Stimulated activated CD8-positive, alpha-beta memory T cell treated with anti-CD3 and anti-CD28 coated beads, Interleukin-4, amount 100 ng/mL, for 1 hour (primary cell): ENCODE measurements at places on chromosomes 12 and 14.

GRCh38 chr14:89228921-89229639 is 188.0 kb downstream of the FOXN3 start:
- DNase-seq, result no peak

GRCh38 chr14:89270439-89271227 is 146.4 kb downstream of the FOXN3 start:
- no peak for DNase-seq

DNA sequence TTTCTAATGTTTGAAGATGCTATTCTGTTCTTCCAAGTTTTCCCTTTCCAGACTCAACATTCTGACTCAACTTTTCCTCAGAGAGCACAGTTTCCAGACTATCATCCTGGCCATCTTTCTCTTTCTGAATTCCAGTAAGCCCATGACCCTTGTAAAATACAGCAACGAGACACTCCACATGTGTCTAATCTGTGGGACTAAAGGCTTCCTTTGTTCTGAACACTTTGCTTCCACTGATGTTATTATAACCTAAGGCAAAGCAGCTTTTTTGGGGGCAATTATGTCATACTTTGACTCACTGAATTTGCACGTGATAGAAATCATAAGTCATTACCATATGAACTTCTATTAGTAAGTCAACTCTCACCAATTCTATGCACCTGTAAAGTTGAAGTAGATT is 6.3 kb upstream of the ART4 start:
- DNase-seq, result no peak

GRCh38 chr12:131551675-131552491 is 159.0 kb upstream of the SFSWAP start:
- no peak for DNase-seq

- DNase-seq, result no peak
Measured at GRCh38 chr12:92987846-92988621, 58.9 kb upstream of the EEA1 start.

GRCh38 chr12:120741476-120742421 is 16.1 kb downstream of the ACADS start:
- DNase-seq, result no peak

- no peak for DNase-seq
Measured at GRCh38 chr14:87960013-87960787, 32.8 kb downstream of the GALC start.

DNA sequence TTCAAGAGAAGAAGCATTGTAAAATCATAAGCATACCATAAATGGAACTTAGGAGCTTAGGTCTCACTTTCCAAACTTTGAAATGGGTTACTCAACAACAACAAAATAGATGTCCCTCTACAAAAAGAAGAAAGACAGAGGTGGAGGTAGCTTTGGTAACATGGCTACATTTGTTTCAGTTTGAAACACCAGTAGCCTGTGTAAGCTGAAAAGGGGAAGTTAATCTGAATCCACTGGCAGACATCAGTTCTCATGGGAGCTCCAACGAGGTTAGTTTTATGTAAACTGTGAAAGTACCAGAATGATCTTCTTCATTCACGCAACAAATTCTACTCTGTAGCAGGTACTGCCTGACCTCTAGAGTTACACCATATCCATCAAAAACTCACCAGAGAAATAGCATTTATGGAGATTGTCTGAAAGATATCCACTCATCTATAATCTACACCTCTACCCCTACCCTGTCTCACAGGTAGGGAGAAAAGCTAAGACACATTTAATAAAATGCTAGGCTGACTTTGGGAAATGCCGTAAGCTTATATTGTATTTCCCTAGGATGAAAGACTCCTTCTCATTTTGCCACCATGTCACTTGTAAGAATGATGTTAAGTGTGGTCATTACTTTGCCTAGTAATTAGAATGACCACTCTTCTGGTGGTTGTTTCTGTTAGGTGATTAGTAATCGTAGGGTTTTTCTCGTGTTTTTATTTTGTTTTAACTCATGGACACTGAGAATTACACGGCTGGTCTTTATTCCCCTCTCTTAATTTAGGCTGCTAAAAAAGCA is 224.1 kb downstream of the ASCL1 start:
- no peak for DNase-seq

GRCh38 chr12:33180918-33181317 is 258.7 kb downstream of the SYT10 start:
- DNase-seq, result no peak

DNA sequence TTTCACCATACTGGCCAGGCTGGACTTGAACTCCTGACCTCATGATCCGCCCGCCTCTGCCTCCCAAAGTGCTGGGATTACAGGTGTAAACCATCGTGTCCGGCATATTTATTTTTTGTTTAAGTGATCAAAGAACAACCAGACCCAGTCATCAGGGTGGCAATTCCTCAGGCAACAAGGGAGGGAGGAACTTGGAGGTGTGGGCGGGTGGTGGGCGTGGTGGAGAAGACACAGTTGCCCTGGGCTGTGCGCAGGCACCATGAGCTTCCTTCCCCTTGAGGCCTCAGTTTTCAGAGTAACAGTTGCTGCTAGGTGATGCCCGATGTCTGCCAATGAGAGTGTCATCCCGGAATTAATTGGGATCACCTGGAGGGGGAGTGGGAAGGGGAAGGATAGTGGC is 191.7 kb downstream of the ALG10 start:
- no peak for DNase-seq

- no peak for DNase-seq
Measured at GRCh38 chr14:95814363-95815225, 62.0 kb upstream of the TUNAR start.

DNA sequence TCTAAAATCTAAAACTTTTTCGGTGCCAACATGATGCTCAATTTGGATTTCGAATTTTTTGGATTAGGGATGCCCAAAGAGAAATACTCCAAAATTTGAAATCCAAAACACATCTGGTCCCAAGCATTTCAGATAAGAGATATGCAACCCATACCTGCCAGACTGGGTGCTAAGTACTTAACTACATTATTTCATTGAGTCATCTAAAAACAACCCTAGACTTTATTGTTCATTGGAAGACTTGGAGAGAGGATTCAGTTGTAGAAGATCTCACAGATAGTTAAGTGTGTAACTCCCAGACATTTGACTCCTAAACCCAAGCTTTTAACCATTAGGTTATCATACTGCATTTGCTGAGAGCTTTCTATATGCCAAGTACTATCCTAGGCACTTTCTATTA is 102.2 kb downstream of the BCAT1 start:
- no peak for DNase-seq

DNA sequence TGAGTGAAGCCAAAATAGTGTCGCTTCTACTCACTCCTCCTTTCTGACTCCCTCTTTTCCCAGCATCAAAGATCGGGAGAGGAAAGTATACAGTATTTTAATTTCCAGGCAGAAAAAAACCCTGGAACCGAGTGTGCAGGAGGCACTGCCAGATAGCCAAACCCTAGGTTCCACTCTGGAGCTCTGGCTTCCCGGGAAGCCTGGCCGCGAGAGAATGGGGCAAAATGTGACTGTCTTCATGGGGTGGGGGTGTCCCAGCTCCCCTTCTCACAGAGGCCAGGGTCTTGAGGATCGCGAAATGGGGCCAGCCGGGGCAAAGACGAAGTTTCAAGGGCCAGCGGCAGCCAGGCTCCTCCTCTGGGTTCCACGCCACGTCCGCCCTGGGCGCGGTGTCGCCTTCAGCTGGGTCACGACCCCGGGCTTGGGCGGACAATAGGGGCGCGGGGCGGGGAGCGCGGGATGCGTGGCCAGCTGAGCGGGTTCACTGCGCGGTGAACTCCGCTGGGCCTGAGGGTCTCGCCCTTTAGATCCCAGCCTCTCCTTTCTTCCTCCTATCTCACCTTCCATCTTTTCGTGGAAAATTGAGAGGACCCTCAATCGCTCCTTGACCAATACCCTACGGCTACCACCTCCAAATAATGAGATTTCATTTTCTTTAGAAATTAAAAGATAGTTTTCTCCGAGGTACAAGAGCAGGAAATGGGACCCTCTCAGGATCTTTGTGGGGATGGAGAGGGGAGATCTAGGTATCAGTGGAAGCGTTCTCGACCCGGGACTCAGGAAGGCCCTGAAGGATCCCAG is 6.7 kb downstream of the HOXC4 start:
- no peak for DNase-seq

- no peak for DNase-seq
Measured at GRCh38 chr12:110104188-110105094, 19.7 kb upstream of the IFT81 start.
